ENCODE measurements at places on chromosomes 6 and 20. TPM values are rescaled to one million over a fixed set of nuclear protein-coding genes. Genes with fewer than 3 reads are reported as not detected.
A peak's percentile ranks its signal among the peaks of the same experiment; 100 is the strongest.

GRCh38 chr6:41502917-41503671 is 43.1 kb upstream of the FOXP4 start:
- peak; percentile 52 for DNase-seq

DNA sequence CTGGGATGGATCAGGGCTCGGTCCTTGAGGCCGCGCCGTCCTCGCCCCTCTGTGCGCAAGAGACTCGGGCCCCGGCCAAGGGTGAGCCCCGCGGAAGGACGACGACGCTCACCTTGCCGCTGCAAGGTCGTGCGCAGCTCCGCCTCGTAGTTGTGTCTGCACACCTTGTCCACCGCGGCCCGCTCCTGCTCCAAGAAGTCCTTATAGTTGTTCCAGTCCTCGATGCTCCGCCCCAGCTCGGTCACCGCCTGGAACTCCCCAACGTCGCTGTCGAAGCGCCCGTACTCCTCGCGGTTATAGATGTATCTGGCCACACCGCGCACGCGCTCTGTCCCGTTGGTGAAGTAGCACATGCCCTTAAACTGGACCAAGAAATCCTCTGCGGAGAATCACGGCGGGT is 1.8 kb downstream of the HLA-DQB2 start:
- no peak for DNase-seq

DNA sequence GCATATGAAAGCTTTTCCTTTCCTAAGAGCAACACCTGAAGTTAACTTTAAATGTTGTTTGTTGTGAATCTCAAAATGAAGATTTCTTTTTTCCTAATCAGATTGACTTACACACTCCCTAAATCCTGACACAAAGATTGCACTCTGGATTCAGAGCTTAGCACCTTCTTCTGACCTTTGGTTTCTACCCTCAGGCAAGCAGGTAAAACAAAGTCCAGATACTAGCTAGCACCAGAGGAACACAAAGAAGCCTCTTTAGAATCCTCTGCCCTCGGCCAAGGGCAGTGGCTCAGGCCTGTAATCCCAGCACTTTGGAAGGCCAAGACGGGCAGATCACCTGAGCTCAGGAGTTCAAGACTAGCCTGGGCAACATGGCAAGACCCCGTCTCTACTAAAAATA is 14.5 kb downstream of the SERAC1 start:
- no peak for DNase-seq

GRCh38 chr6:10676403-10676802 is 18.0 kb downstream of the C6orf52 start:
- DNase-seq = no peak

DNA sequence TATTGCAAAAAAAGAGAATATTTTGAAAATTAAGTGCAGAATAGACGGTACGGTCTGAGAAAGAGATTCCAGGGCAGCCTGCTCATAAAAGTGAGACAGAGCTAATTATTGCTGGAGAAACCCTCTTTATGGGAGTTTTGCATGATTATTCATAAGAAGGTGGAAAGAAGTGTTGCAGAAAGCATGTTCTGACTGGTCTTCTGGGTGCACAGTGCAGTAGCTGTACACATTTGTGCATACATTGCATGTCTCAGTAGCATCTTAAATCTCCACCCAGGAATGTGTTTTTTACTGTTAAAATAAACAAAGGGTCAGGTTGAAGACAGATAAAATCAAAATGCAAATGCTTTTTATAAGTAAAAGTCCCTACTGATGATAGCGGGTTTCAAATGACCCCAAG is 1813.6 kb upstream of the DEFB115 start:
- no peak for DNase-seq

GRCh38 chr20:11124849-11125505 is 451.2 kb upstream of the JAG1 start:
- DNase-seq = no peak

GRCh38 chr20:9532069-9532838 is 17.9 kb downstream of the LAMP5 start:
- DNase-seq = no peak

The LRRN4 gene
- polyA plus RNA-seq = 0.23 TPM

The CFB gene
- polyA plus RNA-seq = 1.7 TPM
